ENCODE measurements at places on chromosomes 5 and 9. TPM values are rescaled to one million over a fixed set of nuclear protein-coding genes. Genes with fewer than 3 reads are reported as not detected.

DNA sequence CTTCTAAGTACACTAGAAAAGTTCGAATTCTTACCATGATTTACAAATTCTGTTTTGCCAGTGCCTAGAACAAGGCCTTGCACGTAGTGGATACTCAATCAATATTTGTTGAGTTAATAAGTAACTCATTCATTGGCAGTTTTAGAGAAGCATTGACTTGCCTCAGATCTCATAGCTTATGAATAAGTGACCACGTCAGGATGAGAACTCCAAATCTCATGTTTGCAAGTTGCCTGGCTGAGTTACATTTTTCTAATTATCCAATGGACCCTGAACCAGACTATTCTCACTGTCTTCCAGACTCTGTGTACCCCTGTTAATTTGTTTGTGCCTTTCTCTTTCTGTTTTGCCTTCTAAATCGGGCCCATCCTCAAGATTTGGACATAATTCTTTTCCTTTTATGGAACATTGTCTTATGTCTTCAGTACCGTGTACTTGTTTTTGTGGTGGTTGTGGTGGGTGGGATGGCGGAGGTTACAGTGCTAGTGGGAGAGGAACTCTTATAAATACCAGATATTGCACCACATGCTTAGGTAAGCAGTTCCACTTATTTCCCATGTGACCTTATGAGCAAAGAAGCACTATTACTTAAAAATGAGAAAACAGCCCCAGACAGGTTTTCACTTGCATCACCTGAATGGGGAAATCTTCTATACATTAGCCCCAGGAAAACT is 96.3 kb downstream of the UNC13B start:
- DNase-seq: no peak
- no peaks in the 10 kb centered on the region for H3K27me3 ChIP-seq
- H3K4me3 ChIP-seq: no peak overlapping the region

DNA sequence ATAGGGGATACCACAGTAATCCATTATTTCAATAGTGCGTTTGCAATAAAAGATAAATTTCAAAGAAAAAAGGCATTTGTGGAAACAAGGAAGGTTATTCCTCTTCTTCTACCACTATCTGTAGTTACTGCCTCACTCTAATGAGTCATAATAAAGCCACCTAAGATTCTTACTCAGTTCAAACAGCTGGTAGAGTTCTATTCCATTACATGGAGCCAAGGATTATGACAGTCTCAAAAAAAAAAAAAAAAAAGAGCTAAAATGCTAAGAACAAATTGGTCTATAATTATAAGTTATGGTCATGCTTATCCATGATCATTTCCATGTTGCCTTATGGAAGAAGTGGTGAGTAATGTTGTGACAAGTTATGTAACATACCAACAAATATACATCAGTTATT is 46.3 kb downstream of the DENND1A start:
- no peaks in the 10 kb centered on the region for H3K4me1 ChIP-seq
- H3K36me3 ChIP-seq: no peaks in the 10 kb centered on the region
- no peak overlapping the region for H3K4me3 ChIP-seq

DNA sequence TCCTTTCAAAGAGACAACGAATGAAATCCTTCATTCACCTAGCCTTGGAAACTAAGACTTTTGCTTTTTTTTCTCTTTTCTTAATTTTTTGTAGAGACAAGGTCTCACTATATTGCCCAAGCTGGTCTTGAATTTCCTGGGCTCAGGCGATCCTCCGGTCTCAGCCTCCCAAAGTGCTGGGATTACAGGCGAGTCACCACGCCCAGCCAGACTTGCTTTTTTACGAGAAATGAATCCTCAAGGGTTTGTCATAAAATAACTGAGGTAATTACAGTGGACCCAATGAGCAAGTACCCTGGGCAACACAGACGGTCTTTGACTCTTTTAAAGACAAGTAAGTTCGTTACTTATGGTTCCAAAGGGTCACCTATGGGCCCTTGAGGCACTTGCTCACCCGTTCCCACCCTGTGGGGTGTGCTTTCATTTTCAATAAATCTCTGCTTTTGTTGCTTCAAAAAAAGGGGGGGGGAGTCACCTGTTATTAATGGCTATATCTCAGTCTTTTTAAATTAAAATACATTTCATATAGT is 70.4 kb downstream of the TRPM6 start:
- no peak overlapping the region for H3K27ac ChIP-seq
- H3K4me1 ChIP-seq: no peaks in the 10 kb centered on the region
- no peaks in the 10 kb centered on the region for H3K36me3 ChIP-seq
- no peak for DNase-seq
- no peaks in the 10 kb centered on the region for H3K27me3 ChIP-seq
- no peak overlapping the region for H3K4me3 ChIP-seq

The MARVELD2 gene
- total RNA-seq: 1.8 TPM

The FOXD4 gene
- 0.11 TPM for total RNA-seq
